ENCODE measurements at places on chromosomes 3 and 15.
A peak's percentile ranks its signal among the peaks of the same experiment; 100 is the strongest.

DNA sequence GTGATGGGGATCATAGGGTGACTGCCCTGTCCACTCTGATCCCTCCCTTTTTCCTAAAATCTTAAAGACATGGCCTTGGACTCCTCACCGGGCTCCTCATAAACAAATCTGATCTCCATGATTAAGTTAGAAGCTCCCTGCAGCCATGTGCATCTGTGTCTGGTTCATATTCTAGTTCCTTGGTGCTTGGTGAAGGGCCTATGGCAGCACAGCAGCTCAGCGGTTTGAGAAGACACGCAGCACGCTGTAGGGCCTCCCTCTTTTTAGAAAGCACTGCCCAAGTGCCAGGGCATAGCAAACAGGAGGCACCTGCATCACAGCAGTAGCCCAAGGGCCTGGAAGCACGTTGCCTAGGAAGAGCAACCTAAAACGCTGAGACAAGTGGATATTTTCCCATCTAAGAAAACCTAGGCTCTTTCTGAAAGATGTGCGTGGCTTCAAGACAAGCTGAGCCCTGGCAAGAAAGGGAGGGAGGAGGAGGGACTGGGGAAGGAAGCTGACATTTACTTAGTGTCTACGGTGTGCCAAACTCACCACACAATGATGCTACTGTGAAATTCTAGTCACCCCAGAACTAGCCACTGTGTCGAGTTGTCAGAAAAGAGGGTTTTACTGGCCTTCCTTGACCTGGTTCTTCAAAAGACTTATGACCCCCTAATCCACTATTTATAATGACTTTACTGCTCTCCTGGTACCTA is 14.9 kb upstream of the ULK3 start:
- no peak for DNase-seq

DNA sequence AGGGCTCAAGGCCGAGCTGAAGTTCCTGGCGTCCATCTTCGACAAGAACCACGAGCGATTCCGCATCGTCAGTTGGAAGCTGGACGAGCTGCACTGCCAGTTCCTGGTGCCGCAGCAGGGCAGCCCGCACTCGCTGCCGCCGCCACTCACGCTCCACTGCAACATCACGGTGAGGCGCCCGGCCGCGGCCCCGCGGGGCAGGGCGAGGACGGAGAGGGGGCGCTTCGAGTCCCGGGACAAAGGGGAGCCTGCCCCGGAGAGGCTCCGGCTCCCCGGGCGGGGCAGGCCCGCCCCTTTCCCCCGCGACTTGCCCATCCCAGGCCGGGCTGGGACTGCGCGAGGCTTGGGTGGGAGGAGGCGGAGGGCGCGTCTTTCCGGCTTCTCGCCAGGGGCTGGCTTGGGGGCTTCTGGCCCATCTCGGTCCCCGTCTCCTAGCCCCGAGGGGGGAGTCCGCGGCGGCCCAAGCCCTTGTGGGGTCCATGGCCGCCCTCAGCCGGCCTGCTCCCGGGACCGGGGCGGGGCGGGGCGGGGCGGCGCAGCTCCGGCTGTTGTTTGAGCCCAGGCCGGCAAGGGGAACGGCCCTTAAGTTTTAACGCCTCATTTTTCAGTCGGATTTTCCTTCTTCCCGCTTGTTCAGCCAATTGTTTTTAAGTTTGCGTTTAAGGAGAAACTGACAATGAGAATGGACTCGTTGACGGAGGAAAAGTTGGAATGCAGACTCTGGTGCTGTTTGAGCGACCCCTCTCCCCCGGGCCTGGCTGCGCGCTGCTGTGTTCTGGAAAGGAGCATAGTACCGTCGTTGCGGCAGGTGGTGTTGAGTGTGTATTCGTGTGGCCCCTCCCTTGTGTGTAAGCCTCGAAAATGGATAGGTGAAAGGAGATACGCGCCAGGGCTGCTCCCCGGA is 683 bp downstream of the UBE2Q2 start:
- peak; percentile 45 for DNase-seq

- no peak for DNase-seq
Measured at GRCh38 chr3:167829071-167829470, 93.5 kb downstream of the SERPINI1 start.

GRCh38 chr3:16936233-16936632 is 51.5 kb downstream of the PLCL2 start:
- DNase-seq, result no peak

GRCh38 chr3:131711114-131711768 is 208.5 kb upstream of the MRPL3 start:
- no peak for DNase-seq

GRCh38 chr15:93040288-93041158 is 48.5 kb downstream of the RGMA start:
- DNase-seq, result no peak

GRCh38 chr3:87148020-87148419 is 79.1 kb upstream of the CHMP2B start:
- DNase-seq, result no peak

DNA sequence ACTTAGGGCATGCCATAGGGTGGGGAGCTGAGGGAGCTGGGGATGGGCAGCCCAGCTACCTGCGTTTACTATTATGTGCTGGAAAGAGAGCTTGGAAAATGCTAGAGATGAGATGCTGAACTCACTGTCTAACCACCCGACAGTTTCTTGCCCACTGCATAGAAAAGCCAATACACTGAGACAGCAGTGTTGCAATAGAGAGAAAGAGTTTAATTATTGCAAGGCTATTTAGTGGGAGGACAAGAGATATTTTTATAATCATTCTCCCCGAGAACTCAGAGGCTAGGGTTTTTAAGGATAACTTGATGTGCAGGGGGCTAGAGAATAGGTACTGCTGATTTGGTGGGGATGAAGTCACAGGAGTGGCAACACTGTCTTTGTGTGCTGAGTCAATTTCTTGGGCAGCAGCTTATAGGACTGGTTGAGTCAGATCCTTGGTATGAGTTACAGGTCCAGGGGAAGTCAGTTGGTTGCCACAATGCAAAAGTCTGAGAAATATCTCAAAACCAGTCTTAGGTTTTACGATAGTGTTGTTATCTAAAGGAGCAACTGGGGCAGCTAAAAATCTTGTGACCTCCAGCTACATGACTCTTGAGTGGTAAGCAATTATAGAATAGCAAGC is 205.9 kb downstream of the GABRG3 start:
- DNase-seq, result no peak

DNA sequence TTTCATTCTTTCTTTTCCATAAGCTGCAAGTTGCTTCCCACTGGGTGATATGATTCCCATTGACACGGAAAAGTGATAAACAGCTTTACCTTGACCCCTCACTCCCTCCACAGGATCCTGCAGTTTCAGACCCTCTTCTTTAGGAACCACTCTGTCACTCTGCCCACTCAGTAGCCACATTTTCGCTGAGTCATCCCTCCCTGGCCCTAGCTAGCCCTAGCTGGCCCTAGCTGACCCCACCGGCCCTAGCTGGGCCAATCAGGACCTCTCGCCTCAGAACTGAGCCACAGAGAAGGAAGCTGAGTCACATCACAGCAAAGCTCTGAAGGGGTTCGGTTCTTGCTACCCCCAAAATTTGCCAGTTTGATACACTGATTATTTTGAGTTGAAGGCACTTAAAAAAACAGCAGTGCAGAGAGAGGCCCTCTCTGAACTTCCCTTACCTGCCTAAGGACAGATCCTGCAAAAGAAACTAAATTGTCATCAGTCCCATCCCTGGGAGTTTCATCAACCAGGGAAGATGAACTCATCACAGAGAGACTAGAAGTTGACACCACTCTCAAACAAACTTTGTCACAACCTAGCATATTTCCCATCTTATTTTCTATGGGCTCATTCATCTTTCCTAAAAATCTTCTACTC is 233.5 kb upstream of the PROK2 start:
- no peak for DNase-seq

DNA sequence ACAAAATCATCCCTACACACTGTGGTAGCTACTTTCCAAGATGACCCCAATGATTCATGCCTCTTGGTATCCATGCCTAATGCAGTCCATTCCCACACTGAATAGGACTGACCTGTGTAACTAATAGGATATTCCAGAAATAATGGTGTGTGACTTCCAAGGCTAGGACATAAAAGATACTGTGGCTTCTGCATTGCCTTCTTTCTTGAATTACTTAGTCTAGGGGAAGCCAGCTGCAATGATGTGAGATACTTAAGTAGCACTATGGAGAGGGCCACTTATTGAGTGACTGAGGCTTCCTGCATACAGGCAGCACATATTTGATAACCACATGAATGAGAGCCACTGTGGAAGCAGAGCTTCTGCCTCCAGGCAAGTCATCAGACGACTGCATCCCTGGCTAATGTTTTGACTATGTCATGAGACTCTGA is 50.1 kb downstream of the NR1I2 start:
- DNase-seq, result peak; percentile 26

DNA sequence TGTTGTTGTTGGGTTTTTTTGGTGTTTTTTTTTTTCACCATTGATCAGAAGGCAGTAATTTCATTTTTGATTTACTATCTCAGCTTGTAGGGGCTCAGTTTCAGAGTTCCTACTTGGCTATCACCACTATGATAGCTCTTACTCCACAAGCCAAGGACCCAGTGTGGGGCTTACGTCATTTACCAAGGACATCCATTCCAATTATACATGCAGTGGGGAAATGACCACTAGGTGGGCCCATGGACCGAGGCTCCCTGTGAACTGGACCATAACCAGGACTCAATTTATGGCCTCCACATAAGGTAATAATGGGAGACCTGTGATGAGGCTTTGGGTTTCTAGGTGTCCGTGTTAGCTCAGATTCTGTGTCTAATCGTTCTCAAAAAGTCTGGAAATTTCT is 67.5 kb upstream of the CACNA1D start:
- no peak for DNase-seq

DNA sequence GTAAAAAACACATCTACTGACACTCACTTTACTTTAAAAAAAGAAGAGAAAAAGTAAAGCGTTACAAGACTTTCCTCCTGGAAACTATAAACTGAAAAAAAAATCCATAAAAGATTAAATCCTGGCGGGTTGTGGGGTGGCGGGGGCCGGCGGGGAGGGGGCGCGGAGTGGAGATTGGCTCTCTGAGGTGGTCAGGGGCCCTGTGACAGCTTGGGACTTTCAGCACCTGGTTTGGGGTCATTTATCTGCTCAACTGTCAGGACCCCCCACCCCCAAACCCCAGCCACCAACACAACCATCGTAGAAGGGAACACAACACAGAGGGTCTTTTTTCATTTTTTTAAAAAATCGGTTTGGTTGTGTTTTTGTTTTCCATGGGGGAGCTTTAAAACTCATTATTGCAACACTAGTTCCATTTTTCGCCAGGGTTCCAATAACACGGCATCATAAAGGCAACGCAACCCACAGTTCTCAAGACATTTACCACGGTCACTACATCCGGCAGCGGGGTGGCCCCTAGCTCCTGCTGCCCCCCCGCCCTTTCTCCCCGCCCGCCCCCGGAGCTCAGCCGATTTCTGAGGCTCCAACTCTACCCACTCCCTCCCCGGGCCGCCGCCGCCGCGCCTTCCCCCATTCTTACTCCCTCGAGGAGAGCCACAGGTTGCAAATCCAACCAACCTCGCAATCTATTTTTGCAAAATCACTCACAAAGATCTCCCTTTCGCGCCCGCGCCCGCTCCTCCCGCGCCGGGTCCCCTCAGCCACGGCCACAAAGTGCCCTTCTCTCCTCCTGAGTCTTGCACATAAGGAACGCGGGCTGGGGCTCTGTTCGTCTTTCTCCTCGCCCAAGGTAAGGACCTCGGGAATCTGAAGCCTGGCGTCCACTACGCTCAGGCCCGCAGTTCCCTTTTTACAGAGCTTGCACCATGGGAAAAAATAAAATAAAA is 1.8 kb downstream of the BCL6 start:
- DNase-seq, result peak; percentile 82

- no peak for DNase-seq
Measured at GRCh38 chr15:42384597-42384996, 25.3 kb downstream of the CAPN3 start.

- DNase-seq, result no peak
Measured at GRCh38 chr3:107211608-107212007, 165.6 kb upstream of the CCDC54 start.

GRCh38 chr3:136657526-136657925 is 94.7 kb downstream of the STAG1 start:
- no peak for DNase-seq

- DNase-seq, result no peak
Measured at GRCh38 chr3:194257151-194257621, 93.9 kb downstream of the CPN2 start.

- no peak for DNase-seq
Measured at GRCh38 chr3:36814066-36814717, 49.8 kb upstream of the DCLK3 start.
